ENCODE measurements at places on chromosomes 13 and 19.

DNA sequence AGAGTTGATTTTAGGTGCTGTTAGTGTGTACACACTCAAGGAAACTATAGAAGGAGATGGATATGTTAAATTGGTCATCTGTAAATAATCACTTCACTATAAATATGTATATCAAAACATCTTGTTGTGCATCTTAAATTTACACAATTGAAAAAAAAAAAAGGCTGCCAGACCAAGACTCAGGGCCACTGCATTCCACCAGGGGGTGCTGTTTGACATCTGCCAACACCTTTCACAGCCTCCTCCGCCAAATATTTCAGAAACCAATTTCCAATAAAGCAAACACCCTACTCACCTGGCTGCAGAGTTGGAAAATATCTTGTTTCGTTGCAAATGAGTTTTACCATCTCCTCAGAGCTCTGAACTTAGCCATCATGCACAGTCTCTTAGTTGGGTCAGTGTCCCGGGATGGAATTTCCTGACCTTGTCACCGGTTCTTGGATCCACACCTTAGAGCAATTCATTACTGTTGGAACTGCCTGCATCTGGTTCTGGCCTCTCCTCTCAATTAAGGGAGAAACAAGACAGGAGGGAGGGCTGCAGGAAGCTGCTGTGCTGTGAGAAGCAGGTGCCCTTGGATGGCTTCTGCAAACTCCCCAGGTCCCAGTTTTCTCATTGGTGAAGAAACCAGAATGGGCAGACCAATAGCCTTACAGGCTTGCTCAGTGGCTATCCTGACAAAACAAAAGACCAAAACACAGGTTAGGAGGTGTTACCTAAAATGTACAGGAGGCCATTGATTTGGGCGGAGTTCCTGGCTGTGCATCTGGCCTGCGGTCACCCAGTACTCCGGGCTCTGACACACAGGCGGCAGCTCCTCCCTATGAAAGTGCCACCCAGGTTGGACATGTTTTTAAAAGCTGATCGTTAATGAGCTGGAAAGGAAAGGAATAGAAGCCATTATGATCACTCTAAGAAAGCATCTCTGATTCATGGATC, 746.6 kb downstream of the UQCRFS1 start:
- DNase-seq, result peak; percentile 60

GRCh38 chr19:1862068-1862423, 1.3 kb downstream of the KLF16 start:
- DNase-seq, result no peak

- no peak for DNase-seq
Measured at GRCh38 chr19:39514840-39515550, at the start of gene SELENOV. Gene SELENOV, plus strand, starts transcription at chr19:39515139. Its CDS starts 74 bp downstream, at chr19:39515213.

DNA sequence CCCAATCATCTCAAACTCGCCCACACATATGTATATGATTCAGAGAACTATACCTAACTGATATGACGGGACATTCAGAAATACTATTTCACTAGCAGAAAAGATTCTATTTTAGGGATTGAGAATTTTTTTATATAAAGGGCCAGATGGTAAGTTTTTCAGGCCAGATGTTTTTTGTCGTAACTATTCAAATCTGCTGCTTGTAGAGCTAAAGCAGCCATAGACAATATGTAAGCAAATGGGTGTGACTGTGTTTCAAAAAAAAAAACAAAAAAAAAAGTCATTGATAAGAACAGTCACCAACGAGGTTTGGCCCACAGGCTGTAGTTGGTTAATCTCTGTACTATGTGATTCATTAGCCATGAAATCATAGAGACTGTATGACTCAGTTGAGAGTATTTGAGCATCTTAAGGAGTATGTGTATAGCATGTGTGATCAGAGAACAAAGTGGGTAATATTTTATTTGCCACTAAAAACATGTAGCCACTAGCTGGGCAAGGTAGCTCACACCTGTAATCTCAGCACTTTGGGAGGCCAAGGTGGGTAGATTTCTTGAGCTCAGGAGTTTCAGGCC, 2724.7 kb downstream of the PCDH9 start:
- no peak for DNase-seq
